ENCODE measurements at places on chromosomes 1 and 21.
A peak's percentile ranks its signal among the peaks of the same experiment; 100 is the strongest.

GRCh38 chr21:34705011-34705410, 36.2 kb downstream of the CLIC6 start:
- no peak for DNase-seq

DNA sequence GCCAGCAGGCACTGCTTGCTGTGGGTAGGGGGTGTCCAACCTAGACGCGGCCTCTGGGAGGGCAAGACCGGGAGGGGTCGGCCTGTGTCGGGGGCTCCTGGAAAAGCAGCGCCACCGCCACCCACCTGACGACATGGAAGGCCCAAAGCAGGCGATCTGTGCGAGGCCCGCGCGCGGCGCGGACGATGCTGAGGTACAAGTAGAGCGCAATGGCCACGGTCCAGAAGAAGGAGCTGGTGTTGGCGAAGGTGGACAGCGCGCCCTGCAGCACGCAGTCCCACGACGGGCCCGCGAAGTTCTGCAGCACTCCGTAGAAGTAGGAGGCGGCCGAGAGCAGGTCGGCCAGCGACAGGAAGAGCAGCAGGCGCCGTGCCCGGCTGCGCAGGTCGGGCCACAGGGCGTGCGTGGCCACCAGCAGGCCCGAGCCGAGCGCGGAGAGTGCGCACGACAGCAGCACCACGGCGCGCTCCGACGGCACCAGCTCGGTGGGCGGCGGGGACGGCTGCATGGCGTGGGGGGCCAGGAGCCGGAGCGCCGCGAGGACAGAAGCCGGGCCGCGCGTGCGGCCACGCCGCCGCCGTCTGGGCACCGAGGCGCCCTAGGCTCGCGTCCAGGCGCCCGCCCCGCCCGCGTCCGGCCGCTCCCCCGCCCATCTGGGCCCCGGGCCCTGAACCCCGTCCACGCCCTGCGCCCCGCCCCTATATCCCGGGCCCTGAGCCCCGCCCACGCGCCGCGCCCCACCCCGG, at the start of gene GPR157:
Gene GPR157 (minus strand): TSS at position 583 of the 746 bp plus-strand sequence. CDS start 75 bp downstream, at position 508.
- peak; percentile 45 for DNase-seq

GRCh38 chr1:47482786-47483185, 44.9 kb downstream of the FOXD2 start:
- no peak for DNase-seq

DNA sequence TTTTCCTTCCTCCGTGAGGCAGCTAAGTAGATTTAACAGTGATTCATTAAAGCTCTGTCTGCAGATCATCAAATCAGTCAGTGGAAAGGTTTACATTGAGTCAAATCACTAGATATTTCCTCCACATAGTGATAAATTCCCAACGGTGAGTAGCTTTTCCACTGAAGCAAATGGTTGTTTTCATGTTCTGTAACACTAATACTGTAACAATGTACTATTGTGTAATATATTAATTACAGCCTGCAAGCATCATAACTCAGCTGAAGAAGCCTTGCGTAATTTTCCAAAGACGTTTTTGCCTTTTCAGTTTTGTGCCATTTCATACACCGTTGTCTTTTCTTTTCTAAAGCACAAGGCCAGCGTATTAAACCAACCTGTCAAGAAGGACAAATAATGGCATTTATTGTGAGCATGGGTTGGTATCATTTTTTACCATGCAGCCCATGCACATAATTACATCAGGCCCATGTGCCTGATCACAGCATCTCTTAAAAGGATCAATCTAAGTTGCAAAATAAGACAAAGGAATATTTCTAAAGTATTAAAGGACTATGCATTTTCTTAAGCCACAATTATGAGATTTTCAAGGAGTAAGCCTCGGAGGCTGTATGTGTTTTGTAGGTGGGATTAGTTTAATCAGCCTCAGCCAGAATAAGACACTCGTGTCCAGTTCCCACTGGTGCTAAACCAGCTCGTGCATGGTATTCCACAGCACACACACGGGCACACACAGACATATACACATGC, 16.7 kb upstream of the PDE9A start:
- DNase-seq = no peak

DNA sequence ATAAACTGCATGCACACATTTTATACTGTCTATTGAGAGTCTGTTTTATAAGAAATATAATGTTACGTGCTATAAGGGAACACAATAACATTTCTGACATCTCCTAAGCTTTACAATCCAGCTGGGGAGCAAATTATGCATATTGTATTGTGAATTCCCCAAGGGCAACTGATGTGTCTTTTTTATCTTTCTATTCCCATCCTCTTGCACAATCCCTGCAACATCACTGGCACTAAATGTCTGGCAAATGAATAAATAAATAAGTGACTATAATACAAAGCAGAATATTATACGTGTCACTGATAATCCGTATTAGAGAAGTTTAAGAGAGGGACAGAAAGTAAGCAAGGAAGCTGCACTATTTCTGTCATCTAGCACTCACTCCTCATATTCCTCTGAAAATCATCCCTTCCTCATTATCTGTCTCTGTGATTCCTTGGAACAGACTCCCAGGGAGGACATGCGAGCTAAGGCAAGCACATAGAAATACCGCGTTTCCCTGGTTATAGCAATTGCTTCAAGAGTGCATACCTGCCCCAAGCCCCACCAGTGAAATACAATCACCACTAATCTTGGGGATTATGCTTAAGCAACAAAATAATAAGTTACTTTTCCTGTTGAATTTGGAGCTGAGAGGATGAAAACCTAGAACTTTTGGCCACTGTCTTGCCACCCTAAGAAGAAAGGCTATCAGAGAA, 205.4 kb downstream of the SMYD3 start:
- DNase-seq = no peak

Data from DMS153 (cell line).